Activated CD4-positive, alpha-beta T cell treated with anti-CD3 and anti-CD28 coated beads for 1 hour (primary cell): ENCODE measurements at places on chromosomes 6 and 20.
A peak's percentile ranks its signal among the peaks of the same experiment; 100 is the strongest.

DNA sequence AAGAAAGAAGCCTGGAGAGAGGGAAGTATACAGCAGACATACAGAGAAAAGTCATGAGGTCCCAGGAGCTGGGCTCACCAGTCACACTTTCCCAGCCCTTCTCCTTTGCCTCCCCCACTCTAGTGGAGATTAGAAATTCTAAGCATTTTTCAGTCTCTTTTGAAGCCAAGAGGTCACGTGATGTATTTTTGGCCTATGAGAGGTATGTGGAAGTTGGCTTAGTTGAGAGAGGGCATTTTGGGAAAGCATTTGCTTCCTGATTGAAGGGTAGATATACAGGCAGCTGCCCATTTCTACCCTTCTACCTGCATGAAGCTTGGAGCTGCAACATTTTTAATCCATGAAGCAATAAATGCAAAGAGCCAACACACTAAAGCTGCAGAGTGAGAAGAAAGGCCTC, 106.0 kb upstream of the TNFAIP3 start:
- no peak for DNase-seq

DNA sequence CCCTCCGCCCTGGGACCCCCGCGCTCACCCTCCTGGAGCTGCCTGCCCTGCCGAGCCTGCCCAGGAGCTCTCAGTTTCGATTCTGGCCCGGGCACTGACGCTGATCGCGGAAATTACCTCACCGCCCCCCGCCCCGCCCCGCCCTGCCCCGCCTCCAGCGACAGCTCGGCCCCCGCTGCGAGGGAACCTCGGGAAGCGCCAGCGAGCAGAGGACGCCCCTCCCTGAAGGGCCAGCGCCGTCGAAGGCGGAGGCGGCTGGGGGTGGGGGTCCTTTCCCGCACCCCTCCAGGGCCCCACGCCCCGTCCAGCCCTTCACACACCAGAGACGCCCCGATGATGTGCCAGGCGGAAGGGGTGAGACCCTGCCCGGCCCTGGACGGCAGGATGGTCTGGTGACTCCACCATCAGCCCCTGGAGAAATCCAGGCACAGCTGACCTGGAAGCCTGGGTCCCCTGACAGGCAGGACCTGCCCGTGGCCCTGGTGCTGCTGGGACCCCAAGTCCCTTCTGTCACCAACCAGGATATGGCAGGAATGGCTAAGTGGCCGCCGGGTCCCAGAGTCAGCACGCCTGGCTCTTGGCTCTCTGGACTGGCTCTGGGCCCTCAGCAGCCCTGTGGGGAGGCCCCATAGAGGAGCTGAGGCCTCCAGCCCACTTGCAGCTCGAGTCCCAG, at the start of gene HELZ2:
TSS of gene HELZ2 (minus strand) at position 84 of the 673 bp plus-strand sequence. CDS start 1,854 bp downstream, outside the sequence.
- DNase-seq = peak; percentile 77

GRCh38 chr6:70222439-70222749, 80.5 kb downstream of the COL9A1 start:
- no peak for DNase-seq

DNA sequence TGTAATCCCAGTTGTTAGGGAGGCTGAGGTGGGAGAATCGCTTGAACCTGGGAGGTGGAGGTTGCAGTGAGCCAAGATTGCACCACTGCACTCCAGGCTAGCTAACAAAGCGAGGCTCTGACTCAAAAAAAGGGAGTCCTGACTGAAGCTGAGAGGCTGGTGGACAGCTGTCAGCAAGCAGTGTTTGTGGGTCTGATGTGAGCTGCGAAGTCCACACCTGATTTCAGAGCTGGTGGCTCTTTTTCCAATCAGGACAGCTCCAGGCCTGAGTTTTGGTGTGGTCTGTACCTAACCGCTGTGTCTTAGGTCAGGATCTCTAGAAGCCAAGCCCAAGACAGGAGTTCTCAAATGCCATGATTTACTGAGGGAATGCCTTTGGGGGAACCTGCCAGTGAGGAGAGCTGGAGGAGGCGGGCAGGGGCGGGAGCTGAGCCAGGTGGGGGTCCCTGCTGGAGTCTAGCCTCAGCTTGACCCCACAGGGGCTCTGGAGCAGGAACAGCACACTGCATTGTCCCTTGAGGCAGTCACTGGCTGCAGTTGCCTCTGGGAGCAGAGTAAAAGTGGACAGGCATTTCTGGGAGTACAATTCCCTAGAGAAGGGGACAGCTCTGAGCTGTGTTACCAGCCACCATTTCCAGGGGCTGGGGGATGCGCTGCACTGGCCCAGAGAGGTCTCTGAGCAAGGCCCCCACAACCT, 5.0 kb downstream of the GFRA4 start:
- DNase-seq = no peak

- no peak for DNase-seq
Measured at GRCh38 chr6:85561750-85562357, 31.8 kb downstream of the SNX14 start.

GRCh38 chr6:106309766-106310373, 15.7 kb downstream of the ATG5 start:
- DNase-seq = no peak

DNA sequence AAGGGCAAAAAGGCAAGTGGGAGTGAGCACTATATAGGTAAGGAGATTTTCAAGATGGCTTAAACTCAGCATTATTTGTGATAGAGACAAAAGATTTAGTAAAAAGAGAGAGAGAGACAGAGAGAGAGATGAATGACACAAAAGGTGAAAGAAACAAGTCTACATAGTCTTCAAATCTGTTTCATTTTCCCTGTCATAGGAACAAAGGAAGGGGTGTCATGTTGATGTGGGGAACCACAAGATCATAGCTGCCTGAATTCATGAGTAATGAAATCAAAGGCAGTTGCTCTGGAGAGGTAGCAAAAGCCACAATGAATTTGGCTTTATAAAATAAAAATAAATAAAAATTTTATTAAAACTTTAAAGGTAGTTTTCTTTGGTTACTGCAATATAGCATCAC, 67.2 kb upstream of the PHIP start:
- no peak for DNase-seq

DNA sequence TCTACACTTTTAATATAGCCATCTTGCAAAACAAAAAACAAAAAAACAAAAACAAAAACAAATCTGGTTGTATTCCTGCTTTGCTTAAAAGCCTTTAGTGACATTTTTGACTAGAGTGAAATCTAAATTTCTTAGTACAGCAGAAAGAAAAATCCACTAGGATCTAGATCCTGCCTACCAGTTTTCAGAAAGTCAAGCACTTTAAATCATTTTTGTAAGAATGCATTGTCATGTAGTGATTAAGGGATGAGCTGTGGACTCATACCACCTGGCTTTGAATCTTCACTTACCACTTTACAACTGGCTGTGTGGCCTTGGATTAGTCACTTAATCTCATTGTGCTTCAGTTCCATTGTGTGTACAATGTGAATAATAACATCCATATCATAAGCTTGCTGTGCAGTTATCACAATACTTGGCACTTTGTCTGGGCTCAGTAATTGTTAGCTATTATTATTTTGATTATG, 4.0 kb downstream of the MKKS start:
- no peak for DNase-seq

- DNase-seq = no peak
Measured at GRCh38 chr6:56245903-56246351, 1.5 kb downstream of the COL21A1 start.

DNA sequence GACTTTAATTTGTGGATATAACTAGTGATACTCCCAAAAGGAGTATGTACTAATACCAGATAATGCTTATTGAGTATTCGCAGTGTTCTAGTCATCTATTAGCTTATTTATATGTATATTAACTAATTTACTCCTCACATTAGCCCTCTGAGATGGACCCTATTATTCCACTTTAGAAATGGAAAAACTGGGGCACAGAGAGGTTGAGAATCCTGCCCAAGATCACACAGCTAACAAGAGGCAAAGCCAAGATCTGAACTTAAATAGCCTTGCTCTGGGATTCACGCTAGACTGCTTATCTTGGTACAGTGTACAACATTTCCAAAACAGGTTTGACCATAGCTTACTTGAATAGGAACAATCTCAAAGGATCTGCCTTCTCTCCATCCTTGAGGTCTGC, 8.5 kb upstream of the SPO11 start:
- DNase-seq = no peak

DNA sequence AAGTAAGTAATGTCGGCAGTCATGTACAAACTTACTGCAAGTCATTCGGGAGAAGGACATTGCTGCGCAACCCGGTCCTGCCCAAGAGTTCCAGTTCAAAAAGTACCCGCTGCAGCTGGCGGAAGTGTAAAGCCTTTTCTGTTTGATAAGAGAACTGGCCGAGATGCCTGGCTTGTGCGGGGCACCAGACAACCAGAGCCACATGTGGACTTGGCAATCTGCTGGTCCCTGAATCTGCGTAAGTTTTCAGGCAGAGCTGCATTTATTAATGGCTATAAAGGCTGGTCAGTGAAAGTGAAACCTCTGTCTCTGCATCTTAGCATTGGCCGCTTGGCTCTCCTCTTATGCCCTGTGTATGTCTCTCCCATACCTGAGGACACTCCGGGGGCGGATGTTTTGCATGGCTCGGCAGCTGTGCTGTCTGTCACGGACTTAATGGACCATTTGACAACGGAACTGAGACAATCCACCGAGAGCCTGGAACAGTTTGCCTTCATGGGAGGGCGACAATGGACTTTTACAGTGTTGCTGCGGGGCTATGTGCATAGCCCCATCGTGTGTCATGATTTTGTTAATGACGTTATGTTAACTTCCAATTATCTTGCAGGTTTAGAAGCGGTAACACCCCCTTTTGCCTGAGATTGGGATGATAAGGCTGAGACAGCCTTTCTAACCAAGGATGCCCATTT, 19.8 kb upstream of the RGS17 start:
- no peak for DNase-seq

DNA sequence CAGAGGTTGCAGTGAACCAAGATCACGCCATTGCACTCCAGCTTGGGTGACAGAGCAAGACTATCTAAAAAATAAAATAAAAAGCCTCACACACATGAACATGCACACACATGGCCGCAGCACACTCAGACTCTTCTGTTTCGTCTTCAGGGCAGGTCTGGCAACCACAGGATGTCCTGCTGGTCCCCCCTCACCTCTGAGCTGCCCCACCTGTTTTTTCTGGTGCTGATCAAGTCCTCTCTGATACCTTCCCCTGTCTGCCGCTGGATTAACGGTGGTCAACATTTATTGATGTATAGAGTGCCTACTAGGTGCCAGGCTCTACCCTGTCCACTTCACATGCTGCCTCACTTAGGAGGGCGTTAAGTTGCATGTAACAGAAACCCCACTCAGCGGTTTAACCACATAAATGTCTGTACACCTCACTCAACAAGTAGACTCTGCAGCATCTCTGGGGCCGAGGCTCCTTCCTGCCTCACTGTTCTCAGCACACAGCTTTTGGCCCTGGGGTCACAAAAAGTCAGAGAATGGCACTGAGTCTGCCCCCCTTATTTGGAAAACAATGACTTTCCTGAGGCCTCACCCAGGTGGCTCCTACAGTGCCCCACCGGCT, 4.5 kb upstream of the AP5S1 start:
- no peak for DNase-seq

DNA sequence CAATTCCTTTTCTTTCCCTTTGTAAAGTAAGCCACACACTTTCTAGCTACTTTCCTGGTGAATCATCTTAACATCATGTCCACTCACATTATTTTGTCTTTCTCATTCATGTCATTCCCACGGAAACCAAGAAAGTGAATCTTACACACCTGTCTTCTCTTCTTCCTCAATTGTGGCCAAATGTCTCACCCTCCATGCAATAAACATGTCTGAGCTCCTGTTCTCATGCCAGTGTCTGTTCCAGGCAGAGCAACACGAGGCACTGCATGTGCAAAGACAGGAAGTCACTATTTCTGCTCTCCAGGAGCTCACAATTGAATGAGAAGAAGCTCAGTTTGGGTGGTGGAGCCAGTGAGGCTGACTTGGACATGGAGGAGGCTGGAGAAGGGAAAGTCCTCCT, 29.0 kb upstream of the TMEM244 start:
- DNase-seq = no peak
